ENCODE measurements at places on chromosomes 1 and 21. TPM values are rescaled to one million over a fixed set of nuclear protein-coding genes. Genes with fewer than 3 reads are reported as not detected.

Gene LCE1F
- total RNA-seq = not detected

DNA sequence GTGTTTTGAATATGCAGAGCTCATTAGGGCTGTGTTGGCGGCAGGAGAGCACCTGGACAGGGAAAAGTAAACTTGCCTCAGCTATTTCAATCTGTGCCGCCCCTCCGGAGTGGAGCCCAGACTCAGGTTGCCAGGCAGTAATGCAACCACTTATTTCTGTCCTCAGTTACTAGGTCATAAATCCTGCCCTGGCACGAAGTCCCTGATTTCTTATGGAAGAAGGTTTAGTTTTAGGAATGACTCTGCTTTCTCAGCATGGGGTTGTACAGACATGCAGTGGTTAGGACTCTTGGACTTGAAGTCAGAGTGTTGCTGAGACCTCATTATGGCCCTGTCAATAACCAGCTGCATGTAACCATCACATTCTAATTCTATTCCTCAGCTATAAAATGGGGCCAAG is 98.3 kb upstream of the FGGY start:
- no peak for DNase-seq

GRCh38 chr1:74773582-74773981 is 40.6 kb downstream of the TYW3 start:
- no peak for DNase-seq

DNA sequence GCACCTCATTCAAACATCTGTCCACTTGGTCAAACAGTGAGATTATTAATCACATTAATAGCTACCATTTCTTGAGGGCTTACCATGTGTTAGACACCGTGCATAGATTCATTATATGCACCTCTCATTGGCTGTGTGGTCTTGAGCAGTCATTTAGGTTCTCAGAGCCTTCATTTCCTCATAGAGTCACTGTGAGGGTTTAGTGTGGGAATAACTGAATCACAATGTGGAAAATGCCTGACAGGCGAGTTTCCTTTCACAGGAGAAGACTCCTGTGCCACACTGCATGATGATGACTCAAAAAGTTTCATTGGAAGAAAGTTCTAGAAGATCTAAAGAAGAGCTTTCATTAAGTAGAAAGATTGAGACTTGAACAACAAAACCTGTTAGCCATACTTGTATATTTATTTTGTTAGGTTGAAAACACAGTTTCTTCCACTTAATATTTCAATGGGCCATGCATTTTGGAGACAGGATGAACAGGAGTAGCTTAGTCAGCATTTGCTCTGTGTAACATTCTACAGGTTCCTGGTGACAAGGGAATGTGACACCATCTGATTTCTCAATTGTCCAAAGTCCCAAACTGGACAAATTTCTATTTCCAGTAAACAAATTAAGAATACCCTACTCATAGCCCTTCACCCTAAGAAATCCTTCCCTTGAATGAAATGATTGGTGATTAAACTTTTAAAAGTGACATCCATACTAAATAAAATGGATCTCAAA is 45.7 kb downstream of the FYB2 start:
- no peak for DNase-seq

Gene NME7
- 10.6 TPM for total RNA-seq

DNA sequence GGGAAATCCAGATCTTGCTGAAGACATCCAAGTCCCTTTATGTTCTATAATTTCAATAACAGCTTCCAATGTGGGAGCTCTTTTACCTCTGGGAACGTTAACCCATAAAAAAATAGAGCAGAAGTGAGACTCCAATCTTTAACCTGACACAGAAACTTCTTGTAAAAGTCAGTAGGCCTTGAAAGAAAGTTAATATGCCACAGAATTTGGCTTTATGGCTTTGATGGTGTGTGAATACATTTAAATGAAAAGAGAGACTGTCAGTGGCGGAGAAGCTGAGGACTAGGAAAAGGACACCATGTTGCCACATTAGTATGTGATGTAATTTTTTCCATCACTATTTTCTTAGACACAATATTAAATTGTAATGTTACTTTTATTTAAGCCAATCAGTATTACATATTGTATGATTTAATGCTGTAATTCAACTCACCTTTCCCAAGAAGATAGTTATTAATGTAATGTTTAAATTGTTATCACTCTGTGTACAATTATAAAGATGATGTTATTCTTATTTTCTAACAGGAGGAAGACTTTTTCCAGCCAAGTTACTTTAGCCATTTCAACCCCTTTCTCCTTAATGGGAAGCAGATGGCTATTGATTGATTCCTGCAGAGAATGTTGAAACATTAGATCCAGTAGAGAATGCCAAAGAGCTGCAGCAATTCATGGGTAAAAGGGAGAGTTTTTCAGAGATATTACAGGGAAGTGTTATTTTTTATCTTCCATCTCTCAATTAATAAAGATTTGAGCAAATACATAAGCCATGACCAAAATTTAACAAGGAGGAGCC is 17.5 kb upstream of the CLDN8 start:
- DNase-seq = no peak

GRCh38 chr21:39911286-39912199 is 44.3 kb downstream of the PCP4 start:
- no peak for DNase-seq

- no peak for DNase-seq
Measured at GRCh38 chr21:20874202-20874601, 124.0 kb upstream of the NCAM2 start.

Measured in Right ventricle myocardium superior (tissue), 1 donor.